Stimulated activated CD4-positive, alpha-beta T cell treated with anti-CD3 and anti-CD28 coated beads, Interleukin-2, amount 100 ng/mL, for 24 hours (primary cell): ENCODE measurements at places on chromosomes 5 and 9.

- DNase-seq, result no peak
Observed at GRCh38 chr5:105807290-105807689, 1863.4 kb downstream of the EFNA5 start.

DNA sequence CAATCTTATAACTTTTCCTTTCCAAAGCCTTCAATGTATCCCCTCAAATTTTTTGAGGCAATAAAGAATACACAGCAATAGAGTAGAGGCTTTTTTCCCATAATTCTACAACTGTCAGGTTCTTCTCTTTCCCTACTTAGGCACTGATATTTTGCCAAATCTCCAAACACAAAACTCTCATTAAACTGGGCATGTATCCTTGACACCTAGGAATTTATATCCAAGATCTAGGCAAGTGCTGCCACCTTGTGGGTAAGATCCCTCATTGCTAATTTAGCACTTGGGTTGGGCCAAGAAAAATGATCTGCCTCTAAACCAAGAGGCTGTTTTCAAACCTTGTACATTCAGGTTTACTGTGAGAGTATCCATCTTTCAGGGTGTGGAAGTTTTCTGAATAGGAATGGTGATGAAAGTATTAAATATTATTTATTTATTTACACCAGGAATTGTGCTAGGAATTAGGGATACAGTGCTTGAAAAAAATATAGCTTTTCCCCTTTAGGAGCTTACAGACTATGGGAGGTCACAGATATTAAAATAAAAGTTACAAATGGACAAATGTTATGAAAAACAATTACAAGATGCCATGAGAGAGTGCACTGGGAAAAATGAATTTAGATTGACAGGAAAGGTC lies 17.6 kb downstream of the TSTD2 start:
- peak; percentile 46 for DNase-seq

DNA sequence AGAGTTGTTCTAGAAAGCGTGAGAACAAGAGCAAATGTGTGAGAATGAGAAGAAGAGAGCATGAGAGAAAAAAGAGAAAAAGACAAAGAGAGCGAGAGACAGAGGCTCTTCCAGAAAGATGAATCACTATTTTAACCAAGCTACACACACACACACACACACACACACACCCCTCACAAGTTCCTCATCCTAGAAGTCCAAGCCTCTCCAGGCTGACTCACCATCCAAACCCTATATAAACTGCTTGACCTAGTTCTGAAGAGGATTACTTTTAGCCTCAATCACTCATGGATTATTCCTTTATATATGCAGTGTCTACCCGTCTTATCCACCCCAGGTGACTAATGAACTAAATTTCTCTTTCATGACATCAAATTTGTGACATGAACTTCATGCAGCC lies 37.6 kb downstream of the C9orf57 start:
- no peak for DNase-seq

DNA sequence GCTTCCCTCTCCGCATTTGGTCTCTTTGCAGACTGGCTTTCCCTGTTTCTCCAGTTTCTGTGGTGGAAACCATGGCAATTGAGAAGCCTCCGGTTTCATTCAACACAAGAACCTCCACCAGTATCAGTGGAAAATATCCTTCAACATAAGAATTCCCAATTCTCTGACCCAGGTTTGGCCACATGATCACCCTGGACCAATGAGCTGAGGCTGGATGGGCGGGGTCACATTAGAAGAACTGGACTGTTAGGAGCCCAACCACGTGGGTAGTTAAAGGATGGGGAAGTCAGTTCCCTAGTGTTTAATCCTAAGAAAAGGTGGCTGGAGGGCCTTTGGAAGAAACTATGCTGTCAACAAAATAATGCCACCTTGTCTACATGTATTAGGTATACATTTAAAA lies 336.3 kb downstream of the DMRT2 start:
- DNase-seq, result no peak

- no peak for DNase-seq
Observed at GRCh38 chr5:144504929-144505577, 334.4 kb downstream of the KCTD16 start.

DNA sequence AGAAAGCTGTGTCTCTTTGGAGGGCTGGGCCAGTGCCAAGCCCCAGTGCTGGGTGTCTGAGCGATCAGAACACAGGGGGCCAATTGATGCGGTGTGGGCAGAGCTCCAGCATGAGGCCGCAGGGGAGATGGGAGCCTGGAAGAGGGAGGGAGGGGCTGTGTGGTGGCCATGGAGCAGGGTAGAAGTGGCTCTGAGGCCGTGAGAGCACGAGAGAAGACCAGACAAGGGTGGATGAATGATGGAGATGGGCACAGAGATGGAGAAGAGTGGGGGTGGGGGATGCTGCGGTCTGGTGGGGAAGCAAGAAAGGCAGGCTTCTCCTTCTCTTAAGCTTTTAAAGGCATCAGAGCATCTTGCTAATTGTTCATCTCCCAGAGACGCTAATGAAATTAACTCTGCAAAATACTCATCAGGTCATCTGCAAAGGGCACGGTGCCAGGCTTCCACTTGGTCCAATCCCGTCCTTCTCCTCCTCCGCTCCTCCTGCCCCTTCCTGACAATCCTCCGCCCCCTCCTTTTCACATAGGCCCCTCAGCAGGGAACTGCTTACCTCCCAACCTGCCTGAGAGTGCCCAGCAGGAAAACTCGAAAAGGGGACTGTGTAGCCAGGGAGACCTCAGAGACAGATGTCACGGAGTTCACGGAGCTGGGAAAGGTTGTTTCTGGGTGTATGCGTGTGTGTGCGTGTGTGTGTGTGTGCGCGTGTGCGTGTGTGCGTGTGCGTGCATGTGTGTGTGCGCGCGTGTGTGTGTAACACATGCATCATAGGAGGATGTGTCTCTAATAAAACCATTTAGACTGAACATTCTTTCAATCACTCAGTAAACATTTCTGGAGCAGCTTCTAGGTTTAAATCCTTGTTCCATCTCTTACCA lies 7.1 kb upstream of the UNC5A start:
- DNase-seq, result no peak

GRCh38 chr5:126009566-126009965 lies 413.6 kb upstream of the GRAMD2B start:
- no peak for DNase-seq

- no peak for DNase-seq
Observed at GRCh38 chr9:96293498-96294158, 8.3 kb downstream of the HSD17B3 start.

- no peak for DNase-seq
Observed at GRCh38 chr9:21812415-21812814, 10.0 kb downstream of the MTAP start.

DNA sequence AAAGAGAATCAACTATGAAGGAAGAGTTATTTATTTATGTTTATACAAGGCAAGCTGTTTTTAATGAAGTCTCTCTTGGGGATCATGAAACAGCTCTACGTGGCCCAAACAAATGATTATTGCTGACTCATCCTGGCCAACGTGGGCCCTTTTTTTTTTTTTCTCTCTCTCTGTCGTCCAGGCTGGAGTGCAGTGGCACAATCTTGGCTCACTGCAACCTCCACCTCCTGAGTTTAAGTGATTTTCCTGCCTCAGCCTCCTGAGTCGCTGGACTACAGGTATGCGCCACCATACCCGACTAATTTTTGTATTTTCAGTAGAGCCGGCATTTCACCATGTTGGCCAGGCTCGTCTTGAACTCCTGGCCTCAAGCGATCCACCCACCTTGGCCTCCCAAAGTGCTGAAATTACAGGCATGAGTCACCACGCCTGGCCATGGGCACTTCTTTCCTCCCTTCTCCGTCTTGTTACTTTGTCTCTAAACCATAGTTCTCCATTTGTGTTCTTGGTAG lies 98.3 kb downstream of the BASP1 start:
- no peak for DNase-seq

- no peak for DNase-seq
Observed at GRCh38 chr9:78463750-78464149, 166.8 kb downstream of the PSAT1 start.

DNA sequence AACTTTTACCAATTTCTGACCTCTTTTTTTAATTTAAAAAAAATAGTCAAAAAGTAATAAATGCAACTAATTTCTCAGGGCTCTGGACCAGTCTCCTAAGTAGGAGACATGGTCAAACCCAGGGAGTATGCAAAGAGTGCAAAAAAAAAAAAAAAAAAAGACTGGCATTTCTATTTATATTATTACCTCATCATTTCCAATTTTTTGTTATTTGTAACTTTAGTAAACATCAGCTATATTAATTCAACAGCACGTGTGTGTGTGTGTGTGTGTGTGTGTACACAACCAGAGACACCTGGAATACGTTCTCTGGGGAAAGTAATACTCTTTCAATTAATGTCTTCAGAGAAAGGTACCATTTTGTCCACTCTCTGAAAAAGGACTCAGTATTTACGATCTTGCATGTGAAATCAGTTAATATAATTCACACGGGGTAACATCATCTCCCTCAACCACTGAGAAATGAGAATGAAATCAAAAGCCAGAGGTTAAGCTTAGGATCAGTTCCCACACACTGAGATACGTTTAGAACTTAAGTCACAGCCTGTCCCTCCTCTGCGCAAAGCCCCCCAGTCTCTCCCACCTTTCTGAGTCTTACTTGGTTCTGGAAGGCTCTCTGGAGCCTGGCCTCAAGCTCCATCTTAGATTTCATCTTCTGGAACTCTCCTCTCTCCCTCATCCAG lies 21.9 kb downstream of the ZNF608 start:
- DNase-seq, result no peak

DNA sequence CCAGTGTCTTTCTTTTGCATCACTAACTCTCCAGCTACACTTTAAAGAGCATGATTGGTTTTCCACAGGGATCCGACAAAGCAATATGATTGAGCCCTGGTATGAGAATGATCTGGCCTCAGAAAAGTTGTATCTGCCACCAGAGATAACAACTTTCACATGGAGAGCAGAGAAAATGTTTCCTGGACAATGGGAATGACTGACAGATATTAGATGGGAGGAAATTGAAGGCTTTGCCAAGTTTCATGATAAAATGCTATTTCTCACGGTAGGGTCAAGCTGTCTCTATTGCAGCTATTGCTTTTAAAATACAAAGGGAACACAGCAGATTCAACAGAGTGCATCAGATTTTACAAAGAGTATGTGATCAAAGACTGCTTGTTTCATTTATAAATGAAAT lies 56.4 kb upstream of the GLIS3 start:
- DNase-seq, result no peak

DNA sequence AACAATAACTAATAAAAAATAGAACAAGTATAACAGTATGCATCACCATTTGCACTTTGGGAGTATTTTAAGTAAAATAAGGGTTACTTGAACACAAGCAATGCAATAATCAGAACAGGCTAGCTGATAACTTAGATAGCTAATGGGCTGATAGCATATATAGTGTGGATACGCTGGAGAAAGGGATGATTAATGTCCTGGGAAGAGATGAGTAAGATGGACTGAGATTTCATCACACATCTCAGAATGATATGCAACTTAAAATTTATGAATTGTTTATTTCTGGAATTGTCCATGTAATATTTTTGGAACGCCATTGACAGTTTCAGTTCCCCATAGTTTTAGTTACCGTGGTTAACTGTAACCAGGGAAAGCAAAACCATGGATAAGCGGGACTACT lies 173.6 kb downstream of the ISL1 start:
- no peak for DNase-seq

- peak; percentile 20 for DNase-seq
Observed at GRCh38 chr5:62395210-62395950, 8.3 kb downstream of the DIMT1 start.

- DNase-seq, result no peak
Observed at GRCh38 chr9:35797311-35798109, 6.1 kb downstream of the NPR2 start.

- DNase-seq, result no peak
Observed at GRCh38 chr5:78605611-78606010, 43.0 kb downstream of the LHFPL2 start.

GRCh38 chr5:5335107-5335506 lies 87.4 kb upstream of the ICE1 start:
- DNase-seq, result no peak

DNA sequence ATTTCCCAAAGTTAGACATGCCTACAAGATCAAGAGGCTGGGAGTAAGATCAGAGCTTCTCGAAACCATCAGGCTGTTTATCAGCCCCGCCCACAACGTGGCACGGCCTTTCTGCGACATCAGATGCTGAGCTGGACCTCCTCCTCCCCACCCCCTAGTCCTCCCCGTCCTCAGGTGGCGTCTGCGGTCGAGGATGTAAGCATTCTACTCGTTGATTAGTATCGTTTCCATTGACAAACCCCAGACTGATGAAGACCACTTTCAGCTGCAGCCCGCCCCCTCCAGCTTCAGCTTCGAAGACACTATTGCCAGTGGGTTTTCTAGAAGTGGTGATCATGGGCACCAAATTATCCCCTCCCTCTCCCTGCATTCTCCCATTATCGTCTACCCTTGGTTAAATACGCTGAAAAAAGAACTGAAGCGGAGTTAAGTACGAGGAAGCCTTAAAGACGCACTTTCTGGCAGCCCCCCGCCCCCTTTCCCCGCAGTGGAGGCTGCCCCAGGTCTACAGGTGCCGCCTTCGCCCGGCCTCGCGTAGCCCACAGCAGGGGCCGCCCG lies 1.1 kb downstream of the PPIC start:
- no peak for DNase-seq

- DNase-seq, result no peak
Observed at GRCh38 chr5:163502521-163502920, 2.9 kb upstream of the MAT2B start.

GRCh38 chr5:110840347-110840960 lies 101.6 kb downstream of the SLC25A46 start:
- no peak for DNase-seq

DNA sequence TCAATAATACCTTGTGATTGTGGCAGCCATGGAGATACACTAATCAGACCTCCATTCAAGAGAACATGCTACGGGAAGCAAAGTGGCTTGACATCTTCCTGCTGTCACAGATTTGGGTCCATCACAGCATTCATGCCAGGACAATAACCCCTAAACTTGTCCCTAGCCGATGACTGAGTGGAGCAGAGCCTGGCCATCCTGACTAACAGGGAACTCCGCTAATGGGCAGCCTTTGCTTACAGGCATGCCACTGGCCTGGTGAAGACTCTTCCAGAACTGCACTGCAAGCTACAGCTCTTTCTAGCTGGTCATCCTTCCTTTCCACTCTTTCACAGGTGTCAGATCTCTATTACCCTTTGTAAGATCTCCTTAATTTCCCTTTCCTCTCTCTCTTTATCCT lies 16.0 kb downstream of the FAM174A start:
- no peak for DNase-seq

GRCh38 chr9:20319641-20320337 lies 302.5 kb downstream of the MLLT3 start:
- DNase-seq, result peak; percentile 22

- no peak for DNase-seq
Observed at GRCh38 chr5:140574165-140574564, 9.5 kb downstream of the SLC35A4 start.

DNA sequence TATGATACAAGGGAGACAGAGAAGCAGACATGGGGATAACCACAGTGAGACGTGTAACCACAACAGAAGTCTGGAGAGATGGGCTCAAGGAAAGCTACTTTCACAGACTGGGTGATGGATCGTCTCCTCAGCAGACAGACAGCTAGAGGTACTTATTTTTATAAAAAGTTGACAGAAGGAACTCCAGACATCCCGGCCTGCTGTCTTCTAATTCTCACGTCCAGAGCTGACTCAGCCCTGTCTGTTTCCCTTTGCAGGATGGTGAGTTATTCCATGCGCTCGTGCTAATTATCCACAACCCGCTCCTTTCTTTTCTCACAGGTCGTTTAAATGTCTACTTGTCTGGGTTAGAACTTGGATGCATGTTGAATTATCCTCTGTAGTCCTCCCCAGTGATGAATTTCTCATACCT lies 304.5 kb downstream of the CWC27 start:
- DNase-seq, result no peak
